Activated naive CD4-positive, alpha-beta T cell treated with anti-CD3 and anti-CD28 coated beads for 36 hours (primary cell): ENCODE measurements at places on chromosomes 3 and 15. TPM values are rescaled to one million over a fixed set of nuclear protein-coding genes. Genes with fewer than 3 reads are reported as not detected.

DNA sequence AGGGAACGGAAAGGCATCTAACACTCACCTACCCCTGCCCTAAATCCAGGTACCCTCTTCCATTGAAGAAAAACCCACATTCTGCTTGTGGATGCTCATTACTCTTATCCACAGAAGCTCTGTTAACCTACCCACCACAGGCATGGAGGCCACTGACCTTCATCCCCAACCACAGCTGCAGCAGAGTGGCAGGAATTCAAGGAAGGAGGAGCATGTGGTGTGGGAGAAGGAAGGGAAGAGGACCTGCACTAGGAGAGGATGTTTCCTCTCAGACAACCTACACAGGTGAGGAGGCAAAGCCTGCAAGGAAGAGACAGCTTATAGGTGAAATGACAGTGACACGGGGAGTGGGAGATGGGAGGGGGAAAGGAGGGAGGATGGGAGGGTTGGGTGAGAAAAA, 192.5 kb upstream of the TSC22D2 start:
- H3K4me1 ChIP-seq = no peaks in the 10 kb centered on the region
- no peaks in the 10 kb centered on the region for H3K36me3 ChIP-seq
- H3K4me3 ChIP-seq = no peak overlapping the region
- no peak overlapping the region for H3K27ac ChIP-seq
- DNase-seq = no peak
- peaks cover 9% of the 10 kb centered on the region for H3K27me3 ChIP-seq

DNA sequence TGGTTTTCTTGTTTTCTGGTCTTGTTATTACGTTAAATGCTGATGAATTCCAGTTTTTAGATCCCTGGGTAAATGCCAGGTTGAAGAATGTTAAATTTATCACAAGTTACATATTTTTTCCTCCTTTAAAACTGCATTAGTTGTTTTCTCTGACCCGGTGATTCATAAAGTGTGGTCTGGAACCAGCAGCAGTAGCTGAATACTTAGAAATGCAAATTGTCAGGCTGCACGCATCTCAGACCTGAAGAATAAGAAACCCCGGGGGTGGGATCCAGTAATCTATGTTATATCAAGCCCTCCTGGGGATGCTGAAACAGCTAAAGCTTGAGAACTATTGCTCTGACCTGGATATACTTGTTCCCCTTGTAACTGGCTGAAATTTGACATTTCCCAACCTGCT, 69.1 kb downstream of the PEX5L start:
- H3K4me1 ChIP-seq = no peaks in the 10 kb centered on the region
- H3K4me3 ChIP-seq = no peak overlapping the region
- no peak overlapping the region for H3K27ac ChIP-seq
- H3K27me3 ChIP-seq = peaks cover 2% of the 10 kb centered on the region
- DNase-seq = no peak

- no peak overlapping the region for H3K27ac ChIP-seq
- no peak for DNase-seq
- H3K4me3 ChIP-seq = no peak overlapping the region
- H3K36me3 ChIP-seq = peaks cover 17% of the 10 kb centered on the region
- no peaks in the 10 kb centered on the region for H3K27me3 ChIP-seq
Observed at GRCh38 chr15:45640616-45641015, 5.8 kb downstream of the SQOR start.

GRCh38 chr3:122092460-122093165, 37.5 kb downstream of the CD86 start:
- H3K36me3 ChIP-seq = no peaks in the 10 kb centered on the region
- peak; percentile 77 for DNase-seq
- no peak overlapping the region for H3K27ac ChIP-seq
- peaks cover 10% of the 10 kb centered on the region for H3K4me1 ChIP-seq

DNA sequence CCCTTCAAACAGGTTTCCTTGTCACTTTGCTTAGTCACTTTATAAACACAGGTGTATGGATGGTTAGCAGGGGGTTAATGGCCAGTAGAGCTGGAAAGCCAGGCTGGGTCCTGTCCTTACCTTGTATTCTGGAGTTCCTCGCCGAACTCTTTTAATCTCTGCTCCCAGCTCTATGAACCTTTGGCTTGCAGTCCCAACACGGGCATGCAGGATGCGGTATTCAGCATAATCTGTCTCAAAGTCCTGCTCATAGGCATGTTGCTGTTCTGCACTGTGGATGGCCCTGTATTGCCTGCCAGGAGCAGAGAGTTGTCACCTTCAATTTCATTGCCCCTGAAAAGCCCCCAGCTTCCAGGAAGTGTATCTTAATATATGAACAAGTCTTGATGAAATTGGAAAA, 2.7 kb downstream of the ELL3 start:
- no peak overlapping the region for H3K4me3 ChIP-seq
- H3K36me3 ChIP-seq = peaks cover 26% of the 10 kb centered on the region
- peaks cover 21% of the 10 kb centered on the region for H3K4me1 ChIP-seq
- no peak for DNase-seq
- peak overlapping the region; percentile 26 for H3K27ac ChIP-seq

CATSPER2 gene
- 4.5 TPM for total RNA-seq

ERC2 gene
- total RNA-seq = 0.12 TPM

- H3K27me3 ChIP-seq = no peaks in the 10 kb centered on the region
- no peaks in the 10 kb centered on the region for H3K36me3 ChIP-seq
- no peak overlapping the region for H3K4me3 ChIP-seq
- no peak overlapping the region for H3K27ac ChIP-seq
- DNase-seq = no peak
Observed at GRCh38 chr3:99760629-99761028, 57.0 kb upstream of the CMSS1 start.

GRCh38 chr3:11784971-11785377, 61.7 kb downstream of the TAMM41 start:
- peaks cover 42% of the 10 kb centered on the region for H3K36me3 ChIP-seq
- H3K27ac ChIP-seq = peak overlapping the region; percentile 26
- H3K27me3 ChIP-seq = no peaks in the 10 kb centered on the region

LRRIQ4 gene
- total RNA-seq = 0.12 TPM

GRCh38 chr15:76501726-76502125, 165.2 kb downstream of the ISL2 start:
- no peaks in the 10 kb centered on the region for H3K4me1 ChIP-seq
- DNase-seq = no peak
- peaks cover 24% of the 10 kb centered on the region for H3K36me3 ChIP-seq
- H3K27ac ChIP-seq = no peak overlapping the region

DNA sequence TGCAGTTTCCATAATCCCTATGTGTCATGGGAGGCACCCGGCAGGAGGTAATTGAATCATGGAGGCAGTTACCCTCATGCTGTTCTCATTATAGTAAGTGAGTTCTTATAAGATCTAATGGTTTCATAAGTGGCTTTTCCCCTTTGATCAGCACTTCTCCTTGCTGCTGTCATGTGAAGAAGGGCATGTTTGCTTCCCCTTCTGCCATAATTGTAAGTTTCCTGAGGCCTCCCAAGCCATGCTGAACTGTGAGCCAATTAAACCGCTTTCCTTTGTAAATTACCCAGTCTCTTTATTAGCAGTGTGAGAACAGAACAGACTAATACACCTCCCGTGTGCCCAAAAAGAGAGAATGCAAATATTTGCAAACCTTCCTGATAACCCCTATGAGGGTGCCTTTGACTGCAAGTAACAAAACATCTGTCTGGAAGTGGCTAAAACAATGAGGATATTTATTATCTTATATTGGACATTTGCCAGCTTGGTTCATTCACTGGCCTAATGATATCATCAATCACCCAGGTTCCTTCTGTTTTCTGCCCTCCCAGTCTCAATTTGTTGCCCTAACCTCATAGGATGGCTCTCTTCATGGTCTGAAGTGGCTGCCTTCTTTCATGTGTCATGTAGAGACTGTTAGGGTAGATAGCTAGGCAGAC, 68.7 kb downstream of the BHLHE40 start:
- DNase-seq = no peak
- no peak overlapping the region for H3K27ac ChIP-seq
- no peaks in the 10 kb centered on the region for H3K27me3 ChIP-seq
- H3K4me3 ChIP-seq = no peak overlapping the region
- peaks cover 4% of the 10 kb centered on the region for H3K4me1 ChIP-seq

DPH6 gene
- total RNA-seq = 20.5 TPM

- H3K4me1 ChIP-seq = peaks cover 25% of the 10 kb centered on the region
- peaks cover 5% of the 10 kb centered on the region for H3K36me3 ChIP-seq
- H3K4me3 ChIP-seq = no peak overlapping the region
- H3K27ac ChIP-seq = no peak overlapping the region
- no peaks in the 10 kb centered on the region for H3K27me3 ChIP-seq
Observed at GRCh38 chr3:59809016-59809415, 759.2 kb upstream of the CFAP20DC start.

TP53BP1 gene
- total RNA-seq = 22.3 TPM

APOD gene
- 0.44 TPM for total RNA-seq

DNA sequence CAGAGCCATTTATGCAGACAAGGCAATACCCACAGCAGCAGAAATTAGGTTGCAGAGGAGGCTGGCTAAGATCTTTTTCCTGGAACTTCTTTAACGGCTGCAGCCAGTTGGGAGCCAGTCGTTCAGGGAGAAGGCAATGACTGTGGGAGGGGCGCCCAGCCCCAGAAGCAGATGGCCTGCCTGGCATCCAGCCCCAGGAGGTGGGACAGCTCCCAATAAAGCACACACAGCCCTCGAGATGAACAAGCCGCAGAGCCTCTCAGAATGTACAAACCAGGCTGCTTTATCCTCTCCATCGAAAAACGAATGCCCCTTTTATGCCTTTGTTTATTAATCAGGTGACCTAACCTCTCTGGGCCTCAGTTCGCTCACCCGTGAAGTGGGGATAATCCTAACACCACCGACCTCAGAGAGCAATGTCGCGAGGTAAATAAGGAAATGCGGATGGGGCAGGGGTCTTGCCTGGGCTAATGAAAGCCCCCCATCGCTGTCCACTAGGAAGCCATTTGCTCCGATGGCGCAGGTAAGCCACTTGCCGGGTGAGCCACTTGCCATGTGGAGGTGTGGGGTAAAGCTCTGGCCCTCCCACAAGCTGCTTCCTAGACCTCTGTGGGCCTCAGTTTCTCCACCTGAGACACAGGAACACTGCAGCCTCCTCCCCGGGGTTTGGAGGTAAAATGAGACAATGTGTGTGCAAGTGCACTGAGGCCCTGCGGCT, 35.8 kb downstream of the MGLL start:
- no peak overlapping the region for H3K4me3 ChIP-seq
- no peak overlapping the region for H3K27ac ChIP-seq
- no peaks in the 10 kb centered on the region for H3K4me1 ChIP-seq
- no peak for DNase-seq
- H3K36me3 ChIP-seq = no peaks in the 10 kb centered on the region

GRCh38 chr3:129824926-129825541, 68.5 kb downstream of the TMCC1 start:
- no peak overlapping the region for H3K27ac ChIP-seq
- peaks cover 19% of the 10 kb centered on the region for H3K4me1 ChIP-seq
- H3K4me3 ChIP-seq = no peak overlapping the region
- H3K36me3 ChIP-seq = no peaks in the 10 kb centered on the region

AHSG gene
- not detected for total RNA-seq

DNA sequence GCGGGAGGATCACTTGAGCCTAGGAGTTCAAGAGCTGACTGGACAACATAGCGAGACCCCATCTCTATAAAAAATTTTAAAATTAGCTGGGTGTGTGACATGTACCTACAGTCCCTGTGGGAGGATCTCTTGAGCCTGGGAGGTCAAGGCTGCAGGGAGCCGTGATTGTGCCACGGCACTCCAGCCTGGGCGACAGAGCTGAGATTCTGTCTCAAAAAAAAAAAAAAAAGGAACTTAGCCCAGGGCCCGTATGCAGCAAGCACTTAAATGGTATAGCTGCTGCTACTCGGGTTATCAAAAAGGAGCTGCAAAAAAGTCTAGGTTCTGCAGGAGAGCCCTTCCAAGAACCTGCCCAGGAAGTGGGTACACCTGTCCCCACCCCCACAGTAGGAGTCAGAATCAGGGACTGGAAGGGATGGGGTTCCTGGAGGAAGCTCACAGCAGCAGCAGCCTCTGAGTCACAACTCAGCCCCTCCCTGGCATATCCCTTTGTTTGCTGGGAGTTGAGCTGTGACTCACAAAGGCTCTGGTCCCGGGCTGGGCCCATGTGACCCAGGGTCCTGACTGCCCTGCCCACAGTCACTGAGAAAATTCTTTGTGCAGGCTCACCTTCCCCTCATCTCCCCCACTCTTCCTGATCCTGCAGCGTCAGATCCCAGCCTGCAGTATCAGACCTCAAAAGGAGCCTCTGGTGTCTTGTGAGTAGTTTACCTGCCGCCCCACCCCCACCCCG, at the start of gene SPATA12:
TSS of gene SPATA12 (plus strand) at position 576 of the 733 bp plus-strand sequence. CDS start 13,031 bp downstream, outside the sequence.
- H3K4me3 ChIP-seq = no peak within 1 kb of the TSS
- peaks cover 7% of the 10 kb centered on the region for H3K27me3 ChIP-seq
- no peak within 1 kb of the TSS for H3K27ac ChIP-seq
- no peaks in the 10 kb centered on the region for H3K36me3 ChIP-seq
- DNase-seq = peak; percentile 25

SENP8 gene
- total RNA-seq = 2.0 TPM

- H3K4me3 ChIP-seq = no peak overlapping the region
- peaks cover 3% of the 10 kb centered on the region for H3K27me3 ChIP-seq
- no peak overlapping the region for H3K27ac ChIP-seq
- H3K36me3 ChIP-seq = no peaks in the 10 kb centered on the region
- no peaks in the 10 kb centered on the region for H3K4me1 ChIP-seq
- DNase-seq = no peak
Observed at GRCh38 chr3:64638981-64639481, 48.8 kb downstream of the ADAMTS9 start.

SOX14 gene
- not detected for total RNA-seq

DNA sequence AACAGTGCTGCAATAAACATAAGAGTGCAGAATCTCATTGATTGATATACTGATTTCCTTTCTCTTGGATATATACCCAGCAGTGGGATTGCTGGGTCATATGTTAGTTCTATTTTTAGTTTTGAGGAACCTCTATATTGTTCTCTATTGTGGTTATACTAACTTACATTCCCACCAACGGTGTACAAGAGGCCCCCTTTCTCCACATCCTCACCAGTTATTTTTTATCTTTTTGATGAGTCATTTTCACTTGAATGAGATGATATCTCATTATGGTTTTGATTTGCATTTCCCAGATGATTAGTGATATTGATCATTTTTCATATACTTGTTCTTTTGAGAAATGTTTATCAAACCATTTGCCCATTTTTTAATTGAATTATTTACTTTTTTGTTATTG, 12.4 kb upstream of the IREB2 start:
- H3K4me1 ChIP-seq = peaks cover 14% of the 10 kb centered on the region
- H3K4me3 ChIP-seq = no peak overlapping the region
- H3K27me3 ChIP-seq = peaks cover 10% of the 10 kb centered on the region
- DNase-seq = no peak
